ENCODE measurements at places on chromosomes 16 and 17.

DNA sequence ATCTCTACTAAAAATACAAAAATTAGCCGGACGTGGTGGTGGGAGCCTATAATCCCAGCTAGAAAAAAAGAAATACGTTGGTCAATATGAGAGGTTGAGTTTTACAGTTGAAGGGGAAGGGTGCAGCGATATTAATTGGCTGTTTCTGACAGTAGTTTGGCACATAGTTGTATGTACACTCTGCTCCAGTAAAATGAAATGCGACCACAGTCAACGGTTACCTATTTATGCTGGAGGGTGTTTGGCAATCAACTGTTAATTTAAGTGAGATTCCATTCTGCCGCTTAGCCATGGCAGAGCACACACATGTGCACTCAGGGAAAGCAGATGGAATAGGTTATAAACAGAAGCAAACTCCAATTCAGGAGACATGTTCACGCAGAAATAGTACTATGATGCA is 9.3 kb upstream of the ZNF594 start:
- no peak for DNase-seq

DNA sequence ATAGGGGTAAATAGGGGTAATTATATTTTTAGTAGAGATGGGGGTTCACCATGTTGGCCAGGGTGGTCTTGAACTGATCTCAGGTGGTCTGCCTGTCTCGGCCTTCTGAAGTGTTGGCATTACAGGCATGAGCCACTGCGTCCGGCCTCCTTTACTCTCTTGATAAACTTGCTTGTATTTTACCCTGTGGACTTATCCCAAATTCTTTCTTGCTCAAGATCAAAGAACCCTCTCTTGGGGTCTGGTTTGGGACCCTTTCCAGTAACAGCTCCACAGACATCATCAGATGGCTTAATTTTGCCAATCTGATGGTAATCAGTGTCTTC is 5.6 kb upstream of the C1QTNF1 start:
- no peak for DNase-seq

DNA sequence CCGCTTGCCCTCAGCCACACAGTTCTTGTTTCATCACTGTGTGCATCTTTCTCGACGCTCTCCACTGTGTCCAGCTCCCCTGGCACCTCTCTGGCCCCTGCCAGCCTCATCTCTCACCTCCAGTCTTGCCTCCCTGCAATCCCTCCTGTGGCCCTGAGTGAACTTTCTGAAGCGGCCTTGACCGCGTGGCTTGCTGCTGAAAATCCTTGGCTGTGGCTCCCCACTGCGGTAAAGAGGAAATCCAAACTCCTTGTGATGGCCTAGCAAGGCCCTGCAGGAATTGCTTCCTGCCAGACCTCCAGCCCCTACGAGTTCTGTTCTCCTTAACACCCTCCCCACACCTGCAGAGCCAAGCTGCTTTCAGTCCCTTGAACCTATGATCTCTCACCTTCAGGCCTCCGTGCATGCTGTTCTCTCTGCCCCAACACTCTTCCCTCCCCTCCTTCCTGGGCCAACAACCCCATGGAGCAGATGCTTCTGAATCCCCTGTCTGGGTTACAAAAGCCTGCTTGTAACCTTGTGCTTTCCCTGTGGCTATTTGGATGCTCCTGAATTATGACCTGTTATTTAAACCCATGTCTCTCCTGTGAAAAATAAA is 33.6 kb upstream of the BRD7 start:
- DNase-seq: no peak

GRCh38 chr17:58189436-58190146 is 2.9 kb upstream of the EPX start:
- DNase-seq: peak; percentile 89

DNA sequence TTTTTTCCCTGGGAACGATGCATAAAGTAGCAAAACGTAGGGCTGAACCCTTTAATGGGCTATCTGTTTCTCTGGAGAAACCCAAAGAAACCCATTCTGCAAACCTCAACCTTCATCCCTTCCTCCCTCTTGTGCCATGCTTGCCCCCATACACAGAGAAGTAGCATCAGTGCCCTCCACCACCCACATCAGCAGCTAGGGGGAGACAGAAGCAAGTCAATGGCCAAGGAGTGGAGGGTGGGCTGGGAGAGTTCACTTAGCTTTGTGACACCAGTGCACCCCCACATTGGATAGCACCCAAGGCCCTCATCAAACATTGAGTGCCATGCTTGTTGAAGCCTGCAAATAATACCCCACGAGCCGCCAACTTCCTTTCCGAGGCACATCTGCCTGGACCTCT is 282.4 kb downstream of the ABCC12 start:
- DNase-seq: no peak

- DNase-seq: peak; percentile 59
Measured at GRCh38 chr16:22948603-22949368, 134.8 kb downstream of the HS3ST2 start.

DNA sequence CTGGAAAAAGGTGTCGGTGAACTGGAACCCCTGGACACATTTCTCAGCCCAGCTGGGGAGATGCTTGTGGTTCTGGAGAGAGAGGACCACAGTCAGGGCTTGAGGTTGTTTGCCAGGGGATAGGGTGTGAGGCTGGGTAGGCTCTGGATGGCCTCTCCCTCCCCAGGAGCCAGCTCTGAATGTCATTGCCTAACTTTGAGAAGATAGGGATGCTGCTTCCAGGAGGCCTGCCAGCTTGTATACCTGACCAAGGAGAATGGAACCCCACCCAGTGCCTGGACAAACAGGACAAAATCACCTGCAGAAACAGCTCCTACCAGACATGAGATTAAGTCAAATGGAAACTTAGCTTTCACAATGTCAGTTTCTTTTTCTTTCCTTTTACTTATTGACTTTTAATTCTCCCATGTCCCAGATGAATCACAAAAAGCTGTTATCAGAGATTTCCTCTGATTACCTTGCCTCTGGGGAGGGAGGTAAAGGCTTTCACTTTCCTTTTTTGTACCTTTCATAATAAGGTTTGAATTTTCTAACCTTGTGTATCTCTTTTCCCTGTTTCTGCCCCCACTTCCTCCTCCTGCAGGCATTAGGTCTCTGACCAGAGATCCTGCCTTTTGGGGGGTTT is 29.8 kb upstream of the PLLP start:
- DNase-seq: no peak

DNA sequence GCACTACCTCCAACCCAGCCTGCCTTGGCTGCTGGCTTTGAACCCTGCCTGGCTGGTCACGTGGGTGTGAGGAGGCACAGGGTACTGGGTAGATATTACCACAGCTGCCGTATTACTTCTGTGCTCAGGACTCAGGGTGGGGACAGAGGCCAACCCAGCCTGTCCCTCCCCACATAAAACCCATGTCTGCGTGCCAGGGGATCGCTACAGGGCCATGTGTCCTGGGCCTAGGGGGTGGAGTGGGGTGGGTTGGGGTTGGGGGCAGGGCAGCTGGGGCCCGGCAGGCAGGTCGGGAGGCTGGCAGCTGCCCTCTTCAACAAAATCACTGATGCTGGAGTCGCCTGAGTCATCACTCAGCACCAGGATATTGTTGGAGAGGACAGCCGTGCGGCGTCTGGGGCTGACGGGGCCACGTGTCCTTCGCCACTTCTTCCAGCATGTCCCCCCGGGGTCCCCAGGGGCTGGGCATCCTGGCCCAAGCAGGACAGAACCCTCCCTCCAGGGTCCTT is 39.7 kb upstream of the PVALEF start:
- DNase-seq: no peak

All from ELR (cell line).